CD4-positive, alpha-beta T cell treated with Interleukin-17A for 1 hour (primary cell): ENCODE measurements at places on chromosomes 3 and 15.
A peak's percentile ranks its signal among the peaks of the same experiment; 100 is the strongest.

GRCh38 chr3:154209499-154209898 lies 88.3 kb downstream of the ARHGEF26 start:
- DNase-seq: no peak

DNA sequence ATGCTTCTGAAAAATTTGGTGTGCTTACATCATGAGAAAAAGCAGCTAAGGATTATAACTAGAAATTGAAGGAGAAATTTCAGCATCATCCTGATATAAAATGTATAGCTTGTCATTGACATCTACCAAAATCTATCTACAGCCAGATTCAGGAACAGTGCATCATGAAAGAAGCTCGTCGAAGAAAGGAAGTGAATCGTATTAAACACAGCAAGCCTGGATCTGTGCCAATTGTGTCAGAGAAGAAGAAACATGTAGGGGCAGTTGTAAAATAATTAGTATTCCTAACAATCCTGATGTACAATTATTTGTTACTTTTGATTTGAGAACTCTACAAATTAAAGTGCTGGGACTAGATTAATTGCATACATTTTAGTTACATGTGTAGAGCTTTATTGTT lies 37.2 kb downstream of the AP4E1 start:
- DNase-seq: no peak

DNA sequence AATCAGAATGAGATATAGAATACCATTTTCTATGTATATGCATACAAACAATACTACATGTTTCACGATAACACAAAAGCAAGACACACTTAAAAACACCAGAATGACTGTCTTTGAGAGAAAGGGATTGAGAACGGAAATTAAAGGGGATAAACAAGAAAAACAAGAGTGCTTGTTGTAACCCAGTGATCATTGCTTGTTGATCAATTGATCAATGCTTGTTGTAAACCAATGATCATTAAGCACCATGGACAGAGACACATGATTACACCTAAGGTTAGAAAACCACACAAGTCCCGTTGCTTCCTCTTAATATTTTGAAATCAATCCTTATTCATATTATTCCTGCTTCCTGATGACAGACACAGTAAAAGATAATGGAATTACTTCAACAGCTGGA lies 1.1 kb upstream of the OR4F15 start:
- DNase-seq: no peak

GRCh38 chr3:186118692-186119091 lies 9.8 kb upstream of the ETV5 start:
- no peak for DNase-seq

GRCh38 chr3:127490271-127491023 lies 100.1 kb downstream of the TPRA1 start:
- DNase-seq: no peak

- DNase-seq: no peak
Measured at GRCh38 chr3:126938520-126939337, 44.2 kb upstream of the PLXNA1 start.

- no peak for DNase-seq
Measured at GRCh38 chr3:65674226-65674625, 364.5 kb downstream of the MAGI1 start.

DNA sequence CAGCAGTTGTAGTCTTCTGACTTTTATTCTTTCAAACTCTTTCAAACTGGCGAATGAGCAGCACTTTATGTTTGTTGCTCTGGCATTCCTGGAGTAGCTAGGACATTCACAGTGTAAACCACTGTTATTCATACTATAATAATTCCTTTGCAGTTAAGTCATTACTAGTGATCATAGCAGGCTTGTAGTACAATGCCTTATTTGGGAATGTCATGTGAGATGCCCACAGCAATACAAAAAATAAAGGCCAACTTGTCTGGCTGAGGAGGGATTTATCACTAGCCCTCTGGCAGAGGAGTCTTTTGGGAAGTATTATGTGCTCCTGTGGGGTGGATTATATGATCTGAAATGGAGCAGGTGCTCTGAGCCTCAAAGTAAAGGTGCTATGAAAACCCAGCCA lies 197.2 kb downstream of the VGLL3 start:
- no peak for DNase-seq

DNA sequence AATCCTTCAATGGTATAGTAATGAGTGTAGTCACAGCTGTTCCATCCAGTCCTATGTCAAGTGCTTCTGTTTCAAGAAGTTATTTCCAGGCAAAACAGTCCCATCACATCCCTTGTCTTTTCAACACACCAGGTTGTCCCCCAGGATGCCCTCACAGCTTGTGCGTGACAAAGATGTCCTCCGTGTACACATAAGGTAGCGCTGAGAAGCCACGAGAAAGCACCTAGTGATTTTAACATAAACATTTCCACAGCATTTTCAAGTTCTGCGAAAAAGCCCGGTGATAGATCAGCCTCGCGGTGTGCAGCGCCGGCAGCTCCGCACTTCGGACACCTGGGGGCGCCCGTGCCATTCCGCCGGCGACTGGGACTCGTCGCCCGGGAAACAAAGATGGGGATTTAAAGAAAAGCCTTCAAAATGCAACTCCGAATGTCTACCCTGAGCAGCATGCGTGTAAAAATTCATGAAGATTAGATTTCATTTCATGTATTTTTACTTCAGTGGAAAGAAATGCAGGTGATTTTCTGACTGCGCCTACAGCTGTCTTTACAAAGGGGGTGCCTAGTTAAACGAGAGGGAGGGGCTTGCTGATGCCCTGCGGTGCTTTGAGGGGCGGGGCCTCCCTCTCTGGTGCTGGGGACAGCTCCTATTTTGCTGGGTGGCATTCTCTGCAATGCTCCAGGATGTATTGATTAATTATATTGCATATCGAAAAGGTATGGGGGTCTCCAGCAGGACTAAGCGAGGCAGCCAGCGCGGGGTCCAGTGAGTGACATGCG lies 49.9 kb downstream of the KY start:
- DNase-seq: peak; percentile 50

- DNase-seq: no peak
Measured at GRCh38 chr3:168071591-168072322, 24.0 kb downstream of the GOLIM4 start.

- DNase-seq: no peak
Measured at GRCh38 chr3:30306896-30307295, 299.5 kb upstream of the TGFBR2 start.

DNA sequence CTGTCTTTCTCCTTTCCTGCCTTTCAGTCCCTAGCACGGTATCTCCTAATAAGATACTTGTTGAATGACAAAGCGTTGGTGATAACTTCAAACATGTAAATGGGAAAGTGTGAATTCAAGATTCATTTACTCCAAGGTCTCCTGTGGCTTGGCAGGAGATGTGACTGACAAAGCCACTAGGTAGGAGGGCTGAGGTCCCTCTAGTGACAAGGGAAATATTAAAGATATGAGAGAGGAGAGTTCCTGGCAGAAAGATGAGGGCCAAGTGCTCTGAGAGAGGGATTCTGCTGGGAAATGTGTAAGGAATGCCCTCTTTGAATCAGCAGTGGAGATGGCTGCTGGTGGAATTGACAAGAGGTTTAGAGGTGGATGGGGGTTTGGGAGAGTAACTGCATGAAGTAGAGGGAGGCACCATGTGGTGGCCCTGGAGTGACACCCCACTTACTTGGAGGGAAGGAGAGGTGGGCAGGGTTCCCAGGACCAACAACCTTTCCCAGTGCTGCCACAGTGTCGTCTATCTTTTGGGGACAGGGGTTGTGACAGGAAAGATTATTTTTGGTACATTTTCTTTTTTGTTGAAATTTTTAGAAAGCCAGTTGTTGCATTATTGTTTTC lies 43.0 kb upstream of the SCAANT1 start:
- DNase-seq: no peak

DNA sequence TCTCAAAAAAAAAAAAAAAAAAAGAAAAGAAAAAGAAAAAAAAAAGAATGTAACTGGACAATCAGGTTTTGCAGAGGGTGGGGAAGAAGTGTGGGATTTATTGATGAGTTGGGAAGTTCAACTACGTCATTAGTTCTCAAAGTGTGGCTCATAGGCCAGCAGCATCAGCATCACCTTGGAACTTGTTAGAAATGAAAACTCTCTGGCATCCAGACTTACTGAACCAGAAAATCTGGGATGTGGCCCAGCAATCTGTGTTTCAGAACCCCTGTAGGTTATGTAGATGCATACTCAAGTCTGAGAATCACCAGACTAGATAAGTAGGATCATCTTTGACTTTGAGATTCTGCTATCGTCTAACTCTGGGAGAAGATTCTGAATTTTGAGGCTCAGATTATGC lies 45.8 kb upstream of the ETV5 start:
- no peak for DNase-seq

- DNase-seq: no peak
Measured at GRCh38 chr3:43689766-43690399, 855 bp upstream of the ABHD5 start.

- DNase-seq: no peak
Measured at GRCh38 chr3:104868291-104868690, 498.4 kb upstream of the ALCAM start.

DNA sequence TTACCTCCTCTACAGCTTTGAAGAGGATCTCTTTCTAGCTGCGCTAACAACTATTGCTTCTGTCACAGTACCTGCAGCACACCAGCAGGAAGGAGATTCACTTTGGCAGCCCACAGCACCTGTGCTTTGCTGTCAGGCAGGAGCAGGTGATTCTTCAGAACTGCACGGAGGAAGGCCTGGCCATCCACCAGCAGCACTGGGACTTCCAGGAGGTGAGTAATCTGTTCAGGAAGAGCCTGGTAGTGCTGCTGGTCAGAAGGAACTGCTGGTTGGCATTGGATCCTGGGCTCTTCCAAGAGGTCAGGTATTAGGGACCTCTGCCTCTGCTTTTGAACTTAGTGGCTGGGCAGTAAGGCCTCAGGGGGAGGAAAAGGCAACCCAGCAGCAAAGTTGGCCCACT lies 42.2 kb downstream of the DPH3 start:
- no peak for DNase-seq

DNA sequence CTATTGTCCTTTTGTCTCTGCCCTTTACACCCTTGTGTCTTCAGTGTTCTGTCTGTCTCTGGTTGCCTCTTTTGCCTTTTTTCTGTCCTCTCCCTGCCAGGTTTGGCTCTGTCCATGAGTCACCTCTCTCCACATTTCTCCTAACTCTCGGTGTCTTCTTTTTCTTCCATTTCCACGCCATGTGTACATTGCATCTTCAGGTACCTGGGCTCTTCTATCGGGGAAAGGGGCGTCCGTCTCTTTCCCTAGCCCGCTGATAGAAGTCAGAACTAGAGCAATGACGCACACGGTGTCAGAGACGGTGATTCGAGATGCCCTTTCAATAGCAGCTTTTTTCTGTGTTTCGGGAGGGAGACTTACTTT lies 641 bp downstream of the OPA1 start:
- DNase-seq: peak; percentile 41

DNA sequence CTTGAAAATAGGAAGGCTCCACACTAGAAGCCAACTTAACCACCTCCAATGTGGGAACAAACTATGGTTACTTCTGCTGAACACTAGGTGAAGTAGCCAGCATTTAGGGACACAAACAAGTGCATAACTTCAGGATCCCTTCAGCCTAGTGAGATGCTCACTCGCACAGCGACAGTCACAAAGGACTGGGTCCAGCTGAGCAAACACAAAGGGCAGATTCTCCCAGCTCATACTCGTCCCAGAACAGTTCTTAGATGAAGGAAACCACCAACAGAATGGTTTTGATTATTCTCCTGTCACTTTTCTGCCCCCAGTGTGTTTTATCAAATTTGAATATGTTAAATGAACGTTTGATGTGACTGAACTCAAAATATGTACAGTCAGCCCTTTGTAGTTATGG lies 201.6 kb downstream of the KCNAB1 start:
- no peak for DNase-seq

DNA sequence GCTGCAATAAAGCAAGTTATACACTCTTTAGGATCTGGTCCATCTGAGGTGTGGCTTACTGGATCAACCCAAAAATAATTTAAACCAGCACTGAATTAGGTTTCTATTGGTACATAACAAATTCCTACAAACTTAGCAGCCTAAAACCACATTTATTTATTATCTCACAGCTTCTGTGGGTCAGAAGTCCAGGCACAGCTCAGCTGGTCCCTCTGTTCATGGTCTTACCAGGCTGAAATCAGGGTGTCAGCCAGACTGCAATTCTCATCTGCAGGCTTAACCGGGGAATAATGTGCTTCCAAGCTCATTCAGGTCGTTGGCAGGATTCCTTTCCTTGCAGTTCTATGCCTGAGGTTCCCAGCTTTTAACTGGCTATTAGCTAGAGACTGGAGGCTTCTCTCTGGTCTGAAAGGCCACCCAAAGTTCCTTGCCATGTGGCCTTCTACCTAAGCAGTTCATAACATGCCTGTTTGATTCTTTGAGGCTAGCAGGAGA lies 477.4 kb upstream of the WNT5A start:
- no peak for DNase-seq

DNA sequence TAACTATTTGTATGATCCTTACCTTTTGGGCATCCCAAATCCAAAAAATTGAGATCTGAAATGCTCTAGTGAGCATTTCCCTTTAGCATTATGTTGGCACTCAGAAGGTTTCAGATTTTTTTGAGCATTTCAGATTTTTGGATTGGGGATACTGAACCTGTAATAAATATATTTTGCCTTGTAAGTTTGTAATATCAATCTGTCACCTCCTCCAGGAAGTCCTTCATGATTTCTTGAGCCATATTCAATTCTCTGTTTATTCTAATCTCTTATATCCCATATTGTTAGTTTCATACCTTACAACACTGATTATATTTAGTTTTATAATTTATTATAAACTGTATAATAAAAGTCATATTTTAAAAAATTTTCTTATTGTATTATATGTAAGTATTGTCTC lies 215.2 kb downstream of the BBX start:
- no peak for DNase-seq

DNA sequence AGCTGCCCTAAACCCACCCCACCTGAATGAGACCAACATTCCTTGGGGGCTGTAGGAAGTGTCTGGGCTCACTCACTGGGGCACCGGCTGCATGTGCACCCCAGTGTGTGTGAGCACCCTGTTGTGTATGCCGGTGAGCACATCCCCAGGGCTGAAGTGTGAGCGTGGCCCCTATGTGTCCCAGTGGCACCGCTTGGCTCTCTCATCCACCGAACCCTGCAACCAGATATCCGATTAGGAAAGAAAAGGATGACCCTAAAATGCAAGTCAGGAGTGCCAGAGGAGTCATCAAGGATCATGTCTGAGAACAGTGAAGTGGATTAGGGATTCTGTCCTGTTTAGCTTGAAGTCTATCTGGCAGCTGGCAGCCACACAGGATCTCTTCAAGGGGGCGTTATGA lies 84.0 kb upstream of the ALDH1L1 start:
- no peak for DNase-seq

GRCh38 chr3:172595664-172596393 lies 72.6 kb upstream of the TNFSF10 start:
- peak; percentile 81 for DNase-seq

DNA sequence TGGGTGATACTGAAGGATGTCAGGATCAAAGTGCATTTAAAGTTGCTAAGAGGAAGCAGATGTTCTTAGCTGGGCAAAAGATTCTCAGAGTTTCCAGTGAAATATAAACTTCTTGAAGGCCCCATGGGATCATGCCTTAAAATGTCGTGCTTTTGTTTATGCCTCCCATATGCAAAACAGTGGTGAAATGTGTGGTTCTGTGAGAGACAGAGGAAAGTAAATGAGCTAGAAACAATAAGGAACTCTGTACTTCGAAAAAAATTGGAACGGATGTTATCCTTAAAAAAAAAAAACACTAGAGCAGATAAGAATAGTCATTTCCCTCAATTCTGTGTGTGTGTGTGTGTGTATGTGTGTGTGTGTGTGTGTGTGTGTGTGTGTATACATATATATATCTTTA lies 497.0 kb upstream of the TBL1XR1 start:
- no peak for DNase-seq

GRCh38 chr3:142777927-142778326 lies 54.1 kb downstream of the TRPC1 start:
- DNase-seq: no peak

GRCh38 chr3:166104938-166105337 lies 267.7 kb upstream of the BCHE start:
- no peak for DNase-seq
